ENCODE measurements at places on chromosomes 12 and 14. TPM values are rescaled to one million over a fixed set of nuclear protein-coding genes. Genes with fewer than 3 reads are reported as not detected.

RBM23 gene
- total RNA-seq, result 59.9 TPM

TSPAN19 gene
- 0.07 TPM for total RNA-seq

NANOG gene
- not detected for total RNA-seq

RASAL1 gene
- total RNA-seq, result not detected

LRRK2 gene
- total RNA-seq, result 3.8 TPM
